ENCODE measurements at places on chromosomes 1 and 21.

DNA sequence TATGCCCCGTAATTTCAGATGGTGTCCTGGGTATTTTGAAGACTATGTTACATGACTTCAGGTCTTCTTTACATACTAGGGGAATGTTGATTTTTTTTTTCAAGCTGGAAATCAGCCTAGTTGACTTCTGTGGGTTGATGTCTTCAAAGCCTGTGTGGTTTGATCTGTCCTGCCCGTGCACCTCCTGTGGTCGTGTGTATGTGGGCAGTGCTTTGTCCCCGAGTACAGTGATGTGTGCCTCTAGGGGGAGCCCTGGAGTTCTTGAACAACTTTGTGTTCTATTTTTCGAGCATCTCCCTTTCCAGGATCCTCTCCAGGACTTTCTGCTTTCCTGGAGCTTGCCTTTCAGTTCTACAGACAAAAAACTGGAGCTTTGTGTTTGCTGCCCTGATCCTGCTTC lies 28.9 kb downstream of the OBSCN start:
- DNase-seq = peak; percentile 3

DNA sequence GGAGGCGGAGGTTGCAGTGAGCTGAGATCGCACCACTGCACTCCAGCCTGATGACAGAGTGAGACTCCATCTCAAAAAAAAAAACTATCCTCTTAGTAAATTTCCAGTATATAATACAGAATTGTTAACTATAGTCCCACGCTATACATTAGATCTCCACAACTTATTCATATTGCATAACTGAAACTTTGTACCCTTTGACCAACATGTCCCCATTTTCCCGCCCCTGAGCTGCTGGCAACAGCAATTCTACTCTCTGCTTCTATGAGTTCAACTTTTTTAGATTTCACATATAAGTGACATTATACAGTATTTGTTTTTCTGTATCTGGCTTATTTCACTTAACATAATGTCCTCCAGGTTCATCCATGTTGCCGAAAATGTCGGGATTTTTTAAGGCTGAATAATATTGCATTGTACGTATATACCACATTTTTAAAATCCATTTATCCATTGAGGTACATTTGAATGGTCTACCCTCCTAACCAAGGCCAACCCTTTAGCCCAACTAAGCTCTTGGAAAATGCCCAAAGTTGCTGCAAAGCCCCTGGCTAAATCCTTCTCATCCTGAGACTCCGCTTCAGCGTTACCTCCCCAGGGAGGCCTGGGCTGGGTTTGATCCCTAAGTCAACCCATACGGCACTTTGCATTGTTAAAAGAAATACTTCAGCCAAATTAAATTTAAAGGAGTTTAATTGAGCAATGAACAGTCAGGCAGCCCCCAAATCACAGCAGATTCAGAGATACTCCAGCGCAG lies 34.2 kb downstream of the NEK2 start:
- DNase-seq = no peak

- DNase-seq = no peak
Measured at GRCh38 chr1:203671047-203671446, 44.4 kb downstream of the ATP2B4 start.

DNA sequence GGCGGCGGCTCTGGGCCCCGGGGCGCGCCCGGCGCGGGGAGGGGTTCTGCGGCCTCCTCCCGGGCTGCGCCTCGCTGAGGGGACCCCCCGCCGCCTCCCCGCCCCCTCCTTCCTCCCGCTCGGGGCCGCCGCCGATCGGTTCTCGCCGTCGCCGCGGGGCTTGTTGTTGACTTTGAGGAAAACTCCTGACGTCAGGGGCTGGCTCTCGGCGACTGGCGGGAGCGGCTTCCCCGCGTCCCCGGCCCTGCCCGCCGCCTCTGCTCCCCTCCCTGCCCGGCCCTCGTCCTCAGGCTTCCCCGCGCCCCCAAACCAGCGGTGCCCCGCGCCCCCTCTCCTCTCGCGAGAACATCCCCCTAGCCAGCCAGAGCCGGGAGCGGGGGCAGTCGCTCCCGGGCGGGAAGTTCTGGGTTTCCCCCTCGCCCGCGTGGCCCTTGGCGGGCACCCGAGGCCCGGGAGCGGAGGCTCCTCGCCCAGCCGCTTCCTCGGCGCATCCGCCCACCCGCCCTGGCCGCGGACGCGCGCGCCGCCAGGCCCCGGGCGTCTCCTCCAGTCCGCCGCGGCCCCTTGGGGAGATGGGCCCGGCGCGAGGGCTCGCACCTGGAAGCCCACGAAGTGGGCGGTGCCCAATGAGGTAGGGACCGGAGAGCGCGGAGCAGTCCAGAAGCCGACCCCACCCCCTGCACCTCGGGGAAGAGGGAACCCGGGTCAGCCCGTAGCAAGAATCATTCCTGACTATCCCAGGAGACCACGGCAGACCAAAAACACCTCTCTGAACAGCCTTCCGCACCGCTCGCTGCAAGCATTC lies 611 bp upstream of the AKT3 start:
- peak; percentile 62 for DNase-seq

DNA sequence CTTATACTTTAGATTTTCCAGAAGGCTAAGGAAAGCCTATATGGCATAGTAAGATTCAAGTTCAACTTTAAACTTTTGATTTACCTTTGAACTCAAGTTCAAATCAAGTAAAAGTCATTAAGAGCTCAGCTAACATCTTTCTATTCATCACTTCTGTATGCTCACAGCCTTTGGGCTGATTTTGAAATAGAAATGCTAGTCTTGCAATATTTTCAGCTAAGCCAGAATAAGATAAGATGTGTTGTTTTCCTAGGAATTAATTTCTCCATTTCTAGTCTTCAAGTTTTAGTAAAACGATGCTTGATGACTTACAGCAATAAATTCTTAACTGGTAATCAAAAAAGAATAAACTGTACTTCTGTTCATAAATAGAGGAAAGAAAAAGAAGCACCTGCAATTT lies 35.6 kb downstream of the ATP1B1 start:
- DNase-seq = no peak

GRCh38 chr21:31888936-31889371 lies 16.1 kb downstream of the HUNK start:
- DNase-seq = peak; percentile 5

DNA sequence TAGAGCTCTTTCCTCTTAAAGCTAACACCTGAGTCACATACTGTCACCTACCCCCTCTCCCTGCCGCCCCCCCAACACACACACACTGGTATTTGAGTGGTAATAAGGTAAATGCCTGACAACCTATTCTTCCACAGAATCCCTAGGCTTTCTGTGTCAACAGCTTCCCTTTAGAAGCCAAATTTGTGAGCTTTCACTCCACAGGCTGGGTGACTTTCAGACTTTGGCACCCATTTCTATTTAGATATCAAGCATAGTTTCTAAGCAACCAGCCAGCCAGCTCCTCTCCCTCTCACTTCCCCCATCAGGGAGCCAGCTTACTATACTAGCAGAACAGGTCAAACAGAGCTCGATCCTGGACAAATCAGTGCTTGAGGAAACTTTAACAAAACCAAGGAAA lies 3.2 kb upstream of the C1orf74 start:
- DNase-seq = no peak

- no peak for DNase-seq
Measured at GRCh38 chr1:222443566-222443965, 104.3 kb downstream of the HHIPL2 start.

- peak; percentile 88 for DNase-seq
Measured at GRCh38 chr1:8733484-8733883, 84.0 kb downstream of the RERE start.

DNA sequence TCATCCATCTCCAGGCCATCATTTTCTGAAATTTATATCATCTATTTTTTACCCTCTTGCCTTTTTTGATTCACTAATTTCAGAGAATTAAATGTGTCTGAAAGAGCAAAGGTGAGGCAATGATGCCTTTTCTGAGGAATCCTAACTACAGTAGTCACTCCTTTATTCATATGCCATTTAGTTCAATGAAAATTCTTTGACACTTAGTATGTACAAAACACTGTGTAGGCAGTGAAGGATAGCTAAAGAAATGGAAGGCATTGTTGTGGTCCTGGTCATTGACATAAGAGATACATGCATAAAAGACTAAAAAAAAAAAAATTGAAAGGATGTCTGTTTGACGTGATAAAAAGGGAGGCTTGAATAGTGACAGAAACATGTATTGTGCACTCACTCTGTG lies 171.9 kb upstream of the BEND5 start:
- no peak for DNase-seq

- no peak for DNase-seq
Measured at GRCh38 chr1:162487241-162487640, 10.4 kb upstream of the UHMK1 start.

DNA sequence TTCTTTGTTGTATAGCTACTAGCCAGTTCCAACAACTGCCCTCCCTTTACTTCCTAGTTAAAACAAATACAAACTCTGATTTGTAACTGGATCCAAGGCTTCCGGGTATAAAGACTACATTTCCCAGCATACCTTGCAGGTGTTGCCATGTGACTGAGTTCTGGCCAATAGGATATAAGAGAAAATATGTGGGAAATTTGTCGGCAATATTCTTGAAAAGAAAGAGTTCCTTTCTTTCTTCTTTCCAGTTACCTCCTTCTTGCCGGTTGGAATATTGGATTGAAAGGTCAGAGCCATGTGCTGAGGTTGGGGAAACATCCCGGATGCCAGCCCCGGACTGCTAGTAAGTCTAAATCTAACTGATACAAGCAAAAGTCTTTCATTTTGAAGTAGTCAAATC lies 23.0 kb upstream of the ZBTB40 start:
- peak; percentile 51 for DNase-seq

GRCh38 chr1:57719274-57719673 lies 295.4 kb upstream of the DAB1 start:
- no peak for DNase-seq

- DNase-seq = no peak
Measured at GRCh38 chr1:36539526-36539925, 56.8 kb upstream of the CSF3R start.

GRCh38 chr1:50967416-50968157 lies 2.5 kb upstream of the CDKN2C start:
- peak; percentile 50 for DNase-seq

DNA sequence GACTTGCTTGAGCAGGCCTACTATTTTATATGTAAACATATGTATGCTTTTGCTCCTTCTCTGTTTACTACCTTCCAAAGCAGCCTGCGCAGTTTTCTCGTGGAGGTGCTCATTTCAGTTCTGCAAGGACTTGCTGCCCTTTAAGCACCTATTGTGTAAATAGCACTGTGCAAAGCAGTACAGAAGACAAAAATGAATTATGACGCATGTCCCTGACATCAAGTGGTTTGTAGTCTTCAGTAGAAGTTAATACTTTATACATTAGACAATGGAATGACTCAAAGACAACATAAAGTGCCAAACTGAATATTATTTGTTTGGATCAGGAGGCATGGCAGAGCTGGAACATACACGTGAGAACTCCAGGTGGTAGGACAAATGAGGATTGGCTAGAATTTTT lies 611.7 kb downstream of the LMO4 start:
- DNase-seq = no peak

- DNase-seq = no peak
Measured at GRCh38 chr1:19257178-19257914, 5.7 kb downstream of the MRTO4 start.

DNA sequence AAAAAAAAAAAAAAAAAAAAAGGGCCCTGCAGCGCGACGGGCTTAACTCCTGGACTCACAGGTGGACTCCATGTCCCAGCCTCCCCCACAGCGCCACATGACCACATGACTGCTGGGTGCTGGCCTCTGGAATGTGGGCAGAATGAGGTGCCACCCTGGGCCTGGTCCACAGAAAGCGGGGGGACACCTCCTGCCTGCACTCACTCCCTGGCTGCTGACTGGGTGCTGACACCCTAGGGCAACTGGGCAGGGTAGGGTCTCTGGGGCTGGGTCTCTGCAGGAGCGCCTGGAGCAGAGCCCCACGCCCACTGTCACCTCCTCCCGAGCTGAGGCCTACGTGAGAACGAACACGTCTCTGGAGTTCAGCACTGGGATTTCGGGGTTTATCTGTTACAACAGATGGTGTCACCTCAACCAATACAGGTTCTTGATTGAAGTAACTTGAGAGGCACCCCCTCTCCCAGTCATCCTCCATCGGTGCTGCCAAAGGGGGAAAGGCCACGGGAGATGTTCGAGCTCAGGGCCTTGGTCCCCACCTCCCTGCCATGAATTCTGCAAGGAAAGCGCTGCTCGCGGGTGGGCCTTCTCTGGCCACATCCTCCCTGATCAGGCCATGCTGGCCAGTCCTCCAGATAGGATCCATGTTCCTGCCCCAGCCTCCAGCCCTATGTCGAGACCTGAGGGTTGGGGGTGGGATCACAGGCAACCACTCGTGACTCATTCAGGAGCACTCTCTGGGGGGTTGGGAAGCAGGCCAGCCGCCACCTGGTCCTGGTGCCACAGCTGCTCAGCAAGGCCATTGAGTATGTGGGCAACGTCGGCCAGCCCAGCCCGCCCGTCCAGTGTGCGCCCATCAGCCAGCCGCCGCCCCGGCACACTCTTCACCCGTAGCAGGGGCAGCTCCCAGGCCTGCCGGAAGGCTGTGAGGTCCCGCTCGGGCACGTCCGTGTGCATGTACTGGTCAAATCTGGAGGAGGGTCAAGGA lies 5.4 kb downstream of the CPLANE2 start:
- no peak for DNase-seq

DNA sequence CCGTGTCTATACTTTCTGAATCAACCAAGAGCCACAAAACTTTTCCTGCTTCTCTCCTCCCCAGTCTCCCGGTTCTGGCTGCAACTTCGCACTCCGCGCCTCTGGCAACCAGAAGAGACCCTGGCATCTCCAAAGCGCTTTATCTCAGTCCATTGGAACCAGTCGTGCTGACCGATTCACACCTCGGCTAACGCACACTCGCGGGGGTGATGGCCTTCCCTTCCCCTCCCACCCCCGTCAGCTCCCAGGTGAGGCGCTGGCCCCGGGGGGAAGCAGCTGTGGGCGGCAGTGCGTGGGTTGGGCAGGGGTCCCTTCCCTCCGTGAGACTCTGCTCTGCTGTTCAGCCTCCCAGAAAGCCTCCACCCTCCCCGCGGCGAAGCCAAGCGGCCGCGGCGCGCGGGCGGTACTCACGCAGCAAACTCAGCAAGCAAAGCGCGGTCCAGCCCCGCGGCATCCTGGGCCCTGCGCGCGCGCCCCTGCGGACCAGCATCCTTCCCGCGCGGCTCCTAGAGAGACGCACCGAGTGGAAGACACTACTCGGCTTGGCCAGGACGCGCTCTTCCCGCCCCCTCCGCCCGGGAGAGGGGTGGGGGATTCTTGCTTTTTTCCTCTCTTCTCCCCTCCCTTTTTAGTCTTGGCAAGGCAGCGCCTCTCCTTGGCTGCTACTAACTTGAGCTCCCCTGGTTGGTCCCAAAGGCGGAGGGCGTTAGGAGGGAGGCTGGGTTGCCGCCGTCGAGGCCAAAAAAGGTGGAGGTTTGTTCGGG lies at the start of gene CD34:
Gene CD34 (minus strand): TSS at position 535 of the 764 bp plus-strand sequence. CDS start 45 bp downstream, at position 490.
- no peak for DNase-seq

DNA sequence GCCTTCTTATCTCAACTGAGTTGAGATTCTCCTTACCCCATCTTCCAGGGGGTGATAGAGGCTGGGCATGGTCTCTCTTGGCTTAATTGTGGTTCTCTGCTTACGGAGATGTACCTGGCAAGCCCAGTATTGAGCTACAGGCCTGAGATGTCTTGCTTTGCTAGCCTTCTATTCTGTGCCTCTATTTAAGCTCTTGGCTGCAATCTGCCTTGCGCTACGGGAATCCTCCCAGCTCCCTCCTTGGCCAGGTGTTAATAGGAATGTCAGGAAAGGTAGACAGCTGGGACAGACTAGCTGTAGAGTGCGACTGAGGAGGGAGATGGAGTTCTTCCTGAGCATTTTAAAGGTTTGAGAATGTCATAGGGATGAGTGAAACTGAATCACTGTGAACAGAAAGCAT lies 10.6 kb upstream of the IKBKE start:
- no peak for DNase-seq
